ENCODE measurements at places on chromosomes 16 and 17.

- H3K36me3 ChIP-seq = peaks cover 28% of the 10 kb centered on the region
- H3K4me3 ChIP-seq = no peak overlapping the region
- no peak overlapping the region for H3K27ac ChIP-seq
- DNase-seq = no peak
Measured at GRCh38 chr17:28882154-28882895, 15.2 kb downstream of the FLOT2 start.

DNA sequence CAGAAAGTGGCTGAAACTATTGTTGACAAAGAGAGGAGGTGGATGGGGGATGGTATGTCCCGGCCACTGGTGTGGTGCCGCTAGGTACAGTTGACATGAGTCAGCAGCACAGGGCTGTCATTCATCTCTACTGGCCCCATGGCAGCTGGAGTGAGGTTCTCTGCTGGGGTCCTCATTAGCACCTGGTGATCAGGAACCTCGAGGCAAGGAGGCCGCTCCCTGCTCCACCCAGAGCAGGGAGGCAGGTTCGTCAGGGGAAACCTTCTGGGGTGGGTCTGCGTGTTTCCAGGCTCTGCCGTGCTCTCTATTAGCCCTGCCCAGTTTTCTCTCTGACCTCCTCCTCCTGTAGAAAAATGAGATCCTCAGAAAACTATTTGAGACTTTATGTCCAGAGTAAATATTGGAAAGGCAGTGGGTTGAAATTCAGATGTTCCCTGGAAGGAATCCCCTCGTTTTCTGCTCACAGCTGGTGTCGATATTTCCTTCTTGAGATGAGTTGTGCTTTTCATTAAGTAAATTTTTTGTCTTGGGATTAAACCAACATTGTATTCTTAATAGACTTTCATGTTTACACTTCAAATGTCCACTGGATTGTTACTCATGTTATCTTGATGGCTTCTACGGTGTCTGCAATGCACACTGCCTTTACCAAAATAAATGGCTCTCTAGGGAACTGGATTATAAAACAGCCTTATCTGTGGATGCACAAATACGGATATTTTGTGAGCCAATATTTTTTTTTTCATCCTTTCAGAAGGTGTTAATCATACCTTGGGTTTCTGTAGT is 7.1 kb downstream of the NTN1 start:
- no peak overlapping the region for H3K4me3 ChIP-seq
- no peaks in the 10 kb centered on the region for H3K36me3 ChIP-seq
- peaks cover 89% of the 10 kb centered on the region for H3K27me3 ChIP-seq
- no peaks in the 10 kb centered on the region for H3K4me1 ChIP-seq
- no peak overlapping the region for H3K27ac ChIP-seq
- DNase-seq = no peak

GRCh38 chr17:57464191-57464864 is 208.0 kb downstream of the MSI2 start:
- DNase-seq = no peak
- H3K4me3 ChIP-seq = no peak overlapping the region
- H3K4me1 ChIP-seq = peaks cover 57% of the 10 kb centered on the region
- H3K36me3 ChIP-seq = no peaks in the 10 kb centered on the region

DNA sequence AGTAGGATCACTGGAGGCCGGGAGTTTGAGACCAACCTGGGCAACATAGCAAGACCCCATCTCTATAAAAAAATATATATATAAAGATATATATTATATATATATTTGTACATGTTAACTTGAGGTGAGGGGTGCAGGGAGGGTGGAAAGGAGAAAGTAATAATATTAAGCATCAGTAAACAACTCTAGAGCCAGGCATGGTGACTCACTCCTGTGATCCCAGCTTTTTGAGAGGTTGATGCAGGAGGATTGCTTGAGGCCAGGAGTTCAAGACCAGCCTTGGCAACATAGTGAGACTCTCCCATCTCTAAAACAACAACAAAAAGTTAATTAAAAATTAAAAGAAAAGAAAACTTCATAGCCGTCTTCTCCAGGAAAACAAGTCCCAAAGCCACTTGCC is 61.7 kb upstream of the SMURF2 start:
- DNase-seq = no peak
- H3K4me3 ChIP-seq = no peak overlapping the region
- no peaks in the 10 kb centered on the region for H3K27me3 ChIP-seq
- H3K4me1 ChIP-seq = peaks cover 2% of the 10 kb centered on the region

DNA sequence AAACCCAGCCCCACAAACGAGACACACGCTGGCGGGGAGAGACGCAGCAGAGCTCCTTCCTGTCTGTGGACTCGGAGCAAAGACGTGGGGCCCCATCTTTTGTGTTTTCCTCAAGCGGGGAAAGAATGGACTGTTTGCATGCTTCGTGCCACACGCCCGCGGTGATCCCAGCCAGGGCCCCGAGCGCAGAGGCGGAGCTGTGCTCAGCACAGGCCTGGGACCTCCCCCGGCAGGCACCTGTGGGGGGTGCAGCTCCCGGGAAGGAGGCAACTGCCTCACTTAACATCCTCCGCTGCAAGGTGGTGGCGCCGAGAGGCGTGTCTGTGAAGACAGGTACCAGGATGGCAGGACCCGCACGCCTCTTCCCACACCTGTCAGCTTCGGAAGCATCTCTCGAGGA is 19.1 kb downstream of the TRARG1 start:
- no peak overlapping the region for H3K27ac ChIP-seq
- H3K4me1 ChIP-seq = peaks cover 10% of the 10 kb centered on the region
- H3K4me3 ChIP-seq = peak overlapping the region; percentile 26
- no peaks in the 10 kb centered on the region for H3K36me3 ChIP-seq

GRCh38 chr16:31269541-31269940 is 9.8 kb downstream of the ITGAM start:
- DNase-seq = no peak
- H3K27ac ChIP-seq = no peak overlapping the region
- H3K27me3 ChIP-seq = peaks cover 35% of the 10 kb centered on the region
- no peaks in the 10 kb centered on the region for H3K36me3 ChIP-seq
- H3K4me3 ChIP-seq = no peak overlapping the region

DNA sequence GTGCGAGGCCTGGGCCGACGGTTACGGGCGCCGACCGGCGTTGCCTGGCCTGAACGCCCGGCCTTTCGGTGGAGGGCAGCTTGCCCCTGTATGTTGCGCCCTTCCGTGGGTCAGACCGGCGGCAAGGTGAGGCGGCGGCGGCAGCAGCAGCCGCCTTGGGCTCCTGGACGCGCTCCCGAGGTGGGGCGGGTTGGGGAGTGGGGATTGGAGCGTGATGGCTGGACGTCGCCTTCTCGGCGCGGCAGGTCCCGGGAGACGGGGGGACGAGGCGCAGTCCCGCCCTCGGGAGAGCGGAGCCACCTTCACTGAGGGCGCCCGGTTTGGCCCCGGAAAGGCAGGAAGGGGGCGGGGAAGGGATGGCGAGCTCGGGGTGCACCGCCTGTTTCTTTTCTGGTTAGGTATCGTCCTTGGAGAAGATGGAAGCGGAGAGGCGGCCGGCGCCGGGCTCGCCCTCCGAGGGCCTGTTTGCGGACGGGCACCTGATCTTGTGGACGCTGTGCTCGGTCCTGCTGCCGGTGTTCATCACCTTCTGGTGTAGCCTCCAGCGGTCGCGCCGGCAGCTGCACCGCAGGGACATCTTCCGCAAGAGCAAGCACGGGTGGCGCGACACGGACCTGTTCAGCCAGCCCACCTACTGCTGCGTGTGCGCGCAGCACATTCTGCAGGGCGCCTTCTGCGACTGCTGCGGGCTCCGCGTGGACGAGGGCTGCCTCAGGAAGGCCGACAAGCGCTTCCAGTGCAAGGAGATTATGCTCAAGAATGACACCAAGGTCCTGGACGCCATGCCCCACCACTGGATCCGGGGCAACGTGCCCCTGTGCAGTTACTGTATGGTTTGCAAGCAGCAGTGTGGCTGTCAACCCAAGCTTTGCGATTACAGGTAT is 671 bp downstream of the DGKE start:
- H3K4me3 ChIP-seq = peak overlapping the region; percentile 84
- H3K4me1 ChIP-seq = peaks cover 22% of the 10 kb centered on the region
- peak; percentile 27 for DNase-seq
- peak overlapping the region; percentile 79 for H3K27ac ChIP-seq

DNA sequence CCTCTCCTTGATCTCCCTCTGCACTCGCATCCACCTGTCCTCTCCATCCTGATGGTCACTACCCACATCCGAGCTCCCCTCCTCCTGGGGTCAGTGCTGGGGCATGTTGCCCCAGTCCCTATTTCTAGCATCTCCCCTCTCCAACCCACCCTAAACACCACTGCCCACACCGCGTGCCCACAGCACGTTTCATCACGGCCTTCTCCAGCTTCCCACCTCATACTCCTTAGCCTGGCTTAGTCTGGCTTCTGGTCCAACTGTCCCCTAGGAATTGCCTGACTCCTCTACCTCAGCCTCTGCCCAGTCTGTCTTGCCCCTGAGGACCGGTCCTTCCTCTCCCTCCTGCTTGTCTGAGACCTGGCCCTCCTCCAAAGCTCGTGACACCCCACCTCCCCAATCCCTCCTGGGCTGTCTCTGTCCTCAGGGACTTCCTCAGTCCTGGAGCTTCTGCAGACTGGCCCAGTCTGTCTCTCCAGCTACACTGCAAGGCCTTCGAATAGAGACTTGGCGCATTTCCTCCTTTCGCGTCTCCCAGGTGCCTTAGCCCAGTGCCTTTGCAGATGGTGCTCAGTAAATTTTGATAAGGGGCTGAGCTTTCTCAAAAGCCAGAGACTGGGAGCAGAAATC is 4.9 kb downstream of the ALOX15 start:
- no peak for DNase-seq
- H3K27ac ChIP-seq = no peak overlapping the region
- no peaks in the 10 kb centered on the region for H3K36me3 ChIP-seq
- peaks cover 20% of the 10 kb centered on the region for H3K4me1 ChIP-seq
- H3K27me3 ChIP-seq = peaks cover 62% of the 10 kb centered on the region

DNA sequence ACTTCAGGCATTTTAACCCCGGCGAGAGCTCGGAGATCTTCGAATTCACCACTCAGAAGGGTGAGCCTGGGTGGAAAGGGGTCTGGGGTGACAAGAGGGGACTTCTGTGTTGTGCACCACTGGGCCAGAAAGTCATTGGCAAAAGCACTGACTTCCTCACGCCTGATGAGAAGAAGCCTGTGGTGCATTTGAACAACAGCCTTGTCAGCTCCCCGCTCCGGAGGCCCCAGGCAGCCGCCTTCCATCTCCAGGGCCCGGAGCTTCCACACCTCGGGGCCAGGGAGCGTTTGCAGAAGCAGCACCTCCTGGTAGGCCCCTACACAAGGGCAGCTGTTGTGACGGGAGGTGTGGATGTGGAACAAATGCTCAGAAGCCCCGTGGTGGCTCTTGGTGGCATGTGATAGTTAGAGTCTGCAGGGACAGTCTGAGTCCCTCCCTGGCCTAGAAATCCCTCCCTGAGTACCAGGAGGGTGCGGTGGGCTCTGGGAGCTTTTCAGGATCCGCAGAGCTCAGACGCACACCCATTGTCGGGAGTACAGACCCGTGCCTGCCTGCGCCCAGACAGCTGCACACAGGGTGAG is 9.7 kb downstream of the CACNG1 start:
- no peaks in the 10 kb centered on the region for H3K27me3 ChIP-seq
- H3K27ac ChIP-seq = no peak overlapping the region
- H3K4me3 ChIP-seq = no peak overlapping the region
- H3K36me3 ChIP-seq = no peaks in the 10 kb centered on the region
- no peaks in the 10 kb centered on the region for H3K4me1 ChIP-seq

GRCh38 chr17:48014595-48015111 is 22.9 kb downstream of the COPZ2 start:
- H3K36me3 ChIP-seq = no peaks in the 10 kb centered on the region
- no peak for DNase-seq
- peaks cover 27% of the 10 kb centered on the region for H3K27me3 ChIP-seq
- no peak overlapping the region for H3K4me3 ChIP-seq

DNA sequence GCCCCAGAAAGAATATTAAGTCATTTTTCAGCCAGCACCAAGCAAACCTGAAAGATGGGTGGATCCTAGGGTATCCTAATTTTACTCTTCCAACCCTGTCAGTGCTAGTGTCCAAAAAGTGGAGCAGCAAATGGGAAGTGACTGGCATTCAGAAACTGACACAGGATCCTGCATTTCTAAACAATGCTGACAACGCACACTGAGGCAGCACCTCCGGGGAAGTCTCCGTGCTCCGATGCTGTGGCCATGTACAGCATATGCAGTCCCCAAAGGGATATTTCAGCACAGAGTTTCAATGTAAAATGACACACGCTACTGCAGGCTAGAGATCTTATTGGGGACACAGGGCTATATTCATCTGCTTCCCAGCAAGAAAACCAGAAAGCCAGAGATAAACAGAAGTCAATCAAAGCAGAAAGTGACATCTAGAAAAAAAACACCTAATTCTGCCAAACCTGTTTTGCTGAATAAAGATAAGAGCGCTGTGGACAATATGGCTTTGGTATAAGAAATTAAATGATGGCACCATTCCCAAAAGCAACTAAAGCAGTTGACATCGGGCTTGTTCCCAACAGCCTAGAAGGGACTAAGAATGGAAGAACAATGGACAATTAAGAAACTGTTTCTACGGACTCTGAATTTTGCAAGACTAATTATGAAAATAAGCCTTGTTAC is 17.3 kb downstream of the XYLT1 start:
- H3K4me3 ChIP-seq = no peak overlapping the region
- DNase-seq = no peak
- H3K27ac ChIP-seq = no peak overlapping the region
- H3K36me3 ChIP-seq = no peaks in the 10 kb centered on the region

Measured in mesothelial cell of epicardium (in vitro differentiated cells).